Activated naive CD8-positive, alpha-beta T cell treated with anti-CD3 and anti-CD28 coated beads, Interleukin-2, amount 10 ng/mL, durations not matched to agents 7 days and 5 days (primary cell): ENCODE measurements at places on chromosomes 7 and 10. TPM values are rescaled to one million over a fixed set of nuclear protein-coding genes. Genes with fewer than 3 reads are reported as not detected.
A peak's percentile ranks its signal among the peaks of the same experiment; 100 is the strongest.

Gene PPP1R17
- not detected for total RNA-seq

Gene MYPN
- not detected for total RNA-seq

- DNase-seq = no peak
These were observed 85.5 kb downstream of the FAS start for GRCh38 chr10:89076120-89076519.

Gene ZNF33A
- total RNA-seq = 42.7 TPM

- no peak for DNase-seq
These were observed 56.4 kb downstream of the KAT6B start for GRCh38 chr10:74882831-74883230.

Gene CHST12
- total RNA-seq = 51.1 TPM

Gene SH2D4B
- total RNA-seq = 0.22 TPM

DNA sequence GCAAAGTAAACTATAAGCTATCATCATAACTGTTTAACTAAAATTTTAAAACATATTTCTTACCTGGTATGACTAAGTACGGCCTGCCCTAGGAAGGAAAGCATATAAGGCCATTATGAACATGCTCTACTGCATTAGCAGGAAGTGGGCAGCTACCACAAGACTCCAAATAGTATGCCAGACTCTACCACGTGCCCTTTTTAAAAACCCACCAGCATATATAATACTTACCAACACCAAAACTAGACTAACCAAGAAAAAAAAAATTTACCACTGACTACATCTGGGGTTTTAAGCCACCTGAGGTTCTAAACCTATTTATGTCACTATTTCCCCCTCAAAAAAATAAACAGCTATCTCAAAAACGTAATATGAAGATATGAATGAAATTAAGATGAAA, 30.1 kb downstream of the NUDCD3 start:
- DNase-seq = no peak

DNA sequence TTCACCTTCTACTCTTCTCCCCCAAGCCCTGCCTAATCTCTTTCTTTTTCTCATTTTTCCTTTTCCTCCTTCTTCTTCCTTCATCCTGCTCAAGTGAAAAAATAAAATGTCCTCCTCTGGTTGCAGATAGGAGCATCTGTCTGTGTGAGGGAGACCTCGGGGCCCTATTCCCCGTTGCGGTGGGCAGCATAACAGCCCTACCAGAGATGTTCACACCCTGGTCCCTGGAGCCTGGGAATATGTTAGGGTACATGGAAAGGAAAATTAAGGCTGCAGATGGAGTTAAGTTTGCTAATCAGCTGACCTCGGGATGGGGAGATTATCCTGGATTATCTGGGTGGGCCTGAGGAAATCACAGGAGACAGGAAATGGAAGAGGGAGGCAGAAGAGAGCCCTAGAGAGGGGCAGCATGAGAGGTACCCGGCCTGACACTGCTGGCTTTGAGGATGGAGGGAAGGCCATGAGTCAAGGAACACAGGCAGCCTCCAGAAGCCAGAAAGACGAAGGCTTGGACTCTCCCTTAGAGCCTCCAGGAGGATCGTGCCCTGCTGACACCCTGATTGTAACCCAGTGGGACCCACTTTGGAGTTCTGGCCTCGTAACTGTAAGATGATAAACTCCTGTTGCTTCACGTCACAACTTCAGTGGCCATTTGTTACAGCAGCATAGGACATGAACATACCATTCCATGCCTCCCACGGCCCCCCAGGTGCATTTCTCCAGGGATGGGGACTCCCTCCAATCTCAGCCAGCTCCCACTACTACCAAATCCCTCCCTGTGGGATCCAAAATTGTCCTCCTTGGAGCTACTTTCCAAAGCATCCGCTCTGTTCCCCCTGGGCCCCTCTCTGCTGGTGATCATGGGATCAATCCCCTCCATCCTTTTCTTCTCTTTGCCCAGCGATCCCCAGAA, 39.0 kb upstream of the ZMIZ1 start:
- DNase-seq = peak; percentile 8

GRCh38 chr7:78768859-78769258, 684.6 kb downstream of the MAGI2 start:
- no peak for DNase-seq

Gene ANKRD1
- not detected for total RNA-seq

Gene PGAM2
- 0.74 TPM for total RNA-seq

Gene TAS2R4
- total RNA-seq = 1.9 TPM

Gene UBTD1
- total RNA-seq = 1.1 TPM

DNA sequence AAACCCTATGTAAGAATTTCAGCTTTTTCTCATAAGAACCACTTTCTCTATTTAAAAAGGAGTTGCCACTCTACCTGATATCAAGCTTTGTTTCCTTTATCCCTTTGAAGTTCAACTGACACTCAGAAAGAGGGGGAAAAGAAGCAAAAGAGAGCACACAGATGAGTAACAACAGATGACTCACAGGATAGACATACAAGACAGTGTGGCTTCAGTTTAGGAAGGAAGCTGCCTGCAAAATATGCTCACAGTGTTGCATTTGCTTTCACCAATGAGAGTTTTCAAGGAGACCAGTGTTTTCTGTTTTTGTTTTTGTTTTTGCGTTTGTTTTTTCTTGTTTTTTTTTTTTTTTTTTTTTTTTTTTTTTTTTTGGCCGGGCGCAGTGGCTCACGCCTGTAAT, 1181.6 kb downstream of the DNAJB9 start:
- DNase-seq = no peak

Gene ITGB1
- total RNA-seq = 60.3 TPM

- no peak for DNase-seq
These were observed 94.0 kb downstream of the MLLT10 start for GRCh38 chr10:21628023-21628422.

- no peak for DNase-seq
These were observed 120.6 kb downstream of the BAMBI start for GRCh38 chr10:28797904-28798371.

Gene IDE
- total RNA-seq = 18.2 TPM

DNA sequence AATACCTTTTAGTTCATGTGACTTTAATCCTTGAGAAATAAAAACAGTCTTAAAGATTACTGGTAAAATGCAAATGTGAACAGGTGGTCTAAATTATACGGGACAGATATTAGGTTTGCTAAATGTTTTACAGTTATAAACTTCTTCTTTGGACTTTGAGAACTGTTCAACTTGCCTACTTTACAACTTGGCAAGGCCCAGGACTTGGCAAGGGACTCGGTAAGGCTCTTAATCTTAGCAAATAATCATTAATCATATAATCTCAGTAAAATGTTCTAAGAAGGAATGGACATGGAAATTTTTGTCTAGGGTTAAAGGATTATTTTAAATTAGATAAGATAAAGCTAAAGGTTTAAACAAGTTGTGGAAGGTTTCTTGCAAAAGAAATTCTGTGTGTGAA, 4.8 kb upstream of the UBE2D4 start:
- no peak for DNase-seq

- DNase-seq = no peak
These were observed 59.1 kb upstream of the PAPSS2 start for GRCh38 chr10:87600581-87600980.

Gene ARMC3
- not detected for total RNA-seq
